ENCODE measurements at places on chromosomes 7 and 10.

GRCh38 chr7:127803626-127804025 lies 151.6 kb downstream of the SND1 start:
- no peak for DNase-seq

GRCh38 chr10:22640359-22640758 lies 74.0 kb downstream of the PIP4K2A start:
- no peak for DNase-seq

GRCh38 chr10:79182781-79183467 lies 114.2 kb downstream of the ZMIZ1 start:
- no peak for DNase-seq

DNA sequence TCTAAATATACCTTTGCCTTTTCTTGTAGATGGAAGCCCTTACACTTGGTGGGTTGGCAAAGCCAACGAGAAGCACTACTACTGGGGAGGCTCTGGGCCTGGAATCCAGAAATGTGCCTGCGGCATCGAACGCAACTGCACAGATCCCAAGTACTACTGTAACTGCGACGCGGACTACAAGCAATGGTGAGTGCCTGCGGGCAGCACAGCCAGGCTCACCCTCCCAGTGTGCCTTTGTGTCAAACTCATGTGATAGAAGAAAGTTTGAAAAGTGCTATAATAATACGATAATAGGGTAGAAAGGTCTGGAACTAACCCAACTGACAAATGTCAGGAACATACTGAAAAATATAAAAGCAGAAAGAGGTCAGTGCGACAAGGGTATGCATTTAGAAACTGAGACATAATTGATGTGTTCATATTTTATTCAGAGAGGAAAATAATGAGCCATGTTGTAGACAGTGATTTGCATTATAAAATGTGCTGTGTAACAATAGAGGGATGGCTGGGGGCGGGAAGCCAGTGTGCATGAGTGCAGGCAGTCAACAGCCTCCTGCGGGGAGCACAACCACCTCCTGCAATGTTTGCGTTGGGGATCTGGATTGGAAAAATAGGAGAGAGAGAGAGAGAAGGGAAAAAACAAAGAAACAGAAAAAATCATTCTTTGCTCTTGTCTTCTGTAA lies 686.9 kb upstream of the C7orf33 start:
- no peak for DNase-seq

DNA sequence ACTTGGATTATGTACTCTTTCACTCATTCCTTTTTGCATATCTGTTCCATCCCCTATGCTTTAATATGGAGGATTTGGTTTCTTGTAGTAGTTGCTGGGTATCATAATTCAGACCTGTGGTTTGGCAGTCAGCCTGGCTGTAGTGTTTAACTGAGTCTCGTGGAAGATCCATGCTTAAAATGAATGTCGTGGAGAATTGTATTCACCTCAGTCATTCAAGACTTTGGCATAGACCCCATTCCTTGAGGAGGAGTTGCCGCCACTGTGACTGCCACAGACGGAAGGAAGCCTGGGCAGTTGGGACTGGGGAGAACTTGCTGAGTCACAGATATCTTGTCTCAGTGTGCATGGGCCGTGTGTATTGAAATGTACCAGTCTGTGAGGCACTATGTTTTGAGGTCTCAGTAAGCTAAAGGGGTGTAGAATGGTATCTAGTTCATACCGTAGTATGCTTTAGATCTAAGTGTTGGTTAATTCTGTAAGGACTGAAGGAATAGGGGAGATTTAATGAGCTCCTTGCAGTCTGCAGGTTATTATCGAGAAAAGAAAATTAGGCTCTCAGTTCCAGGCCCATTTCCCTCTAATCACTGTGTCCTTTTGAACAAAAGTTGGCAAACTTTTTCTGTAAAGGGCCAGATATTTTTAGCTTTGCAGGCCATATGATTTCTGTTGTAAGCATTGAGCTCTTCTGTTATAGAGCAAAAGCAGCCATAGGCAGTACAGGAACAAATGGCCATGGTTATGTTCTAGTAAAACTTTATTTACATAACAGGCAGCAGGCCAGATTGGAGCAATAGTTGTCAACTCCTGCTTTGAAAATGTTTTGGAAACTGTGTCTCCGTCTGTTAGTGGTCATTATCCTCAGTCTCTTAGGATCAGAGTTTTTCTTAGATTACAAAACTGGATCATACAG lies 76.8 kb downstream of the TPST1 start:
- DNase-seq = no peak

GRCh38 chr10:70536196-70536861 lies 57.8 kb downstream of the PALD1 start:
- no peak for DNase-seq

GRCh38 chr7:102953406-102953805 lies 40.6 kb downstream of the LRRC17 start:
- DNase-seq = no peak

- no peak for DNase-seq
Measured at GRCh38 chr7:142770661-142771352, at the start of gene PRSS2. PRSS2 (plus strand) TSS chr7:142770970; CDS start chr7:142770983, 13 bp downstream.

DNA sequence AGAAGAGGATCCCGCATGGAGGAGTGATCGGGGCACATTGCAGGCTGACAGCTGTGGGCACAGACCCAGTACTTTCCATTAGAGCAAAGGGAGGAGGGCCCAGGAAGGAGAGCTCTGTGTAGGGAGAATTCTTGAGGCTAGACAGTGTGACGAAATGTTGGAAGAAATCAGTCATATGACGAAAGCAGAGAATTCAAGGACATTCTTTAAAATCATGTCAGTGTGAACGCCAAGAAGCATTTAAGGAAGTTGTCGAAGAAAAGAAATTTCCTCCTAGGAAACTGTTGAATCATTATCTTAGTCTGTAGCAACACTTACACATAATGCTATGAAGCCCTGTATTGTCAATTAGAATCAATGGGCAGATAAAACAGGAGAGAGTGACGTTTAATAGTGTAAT lies 191.3 kb upstream of the ADARB2 start:
- DNase-seq = no peak

GRCh38 chr7:794207-794606 lies 38.1 kb upstream of the SUN1 start:
- DNase-seq = no peak
